Mesenchymal stem cell (in vitro differentiated cells and primary cell): ENCODE measurements at places on chromosomes 12 and 14.
A peak's percentile ranks its signal among the peaks of the same experiment; 100 is the strongest.

DNA sequence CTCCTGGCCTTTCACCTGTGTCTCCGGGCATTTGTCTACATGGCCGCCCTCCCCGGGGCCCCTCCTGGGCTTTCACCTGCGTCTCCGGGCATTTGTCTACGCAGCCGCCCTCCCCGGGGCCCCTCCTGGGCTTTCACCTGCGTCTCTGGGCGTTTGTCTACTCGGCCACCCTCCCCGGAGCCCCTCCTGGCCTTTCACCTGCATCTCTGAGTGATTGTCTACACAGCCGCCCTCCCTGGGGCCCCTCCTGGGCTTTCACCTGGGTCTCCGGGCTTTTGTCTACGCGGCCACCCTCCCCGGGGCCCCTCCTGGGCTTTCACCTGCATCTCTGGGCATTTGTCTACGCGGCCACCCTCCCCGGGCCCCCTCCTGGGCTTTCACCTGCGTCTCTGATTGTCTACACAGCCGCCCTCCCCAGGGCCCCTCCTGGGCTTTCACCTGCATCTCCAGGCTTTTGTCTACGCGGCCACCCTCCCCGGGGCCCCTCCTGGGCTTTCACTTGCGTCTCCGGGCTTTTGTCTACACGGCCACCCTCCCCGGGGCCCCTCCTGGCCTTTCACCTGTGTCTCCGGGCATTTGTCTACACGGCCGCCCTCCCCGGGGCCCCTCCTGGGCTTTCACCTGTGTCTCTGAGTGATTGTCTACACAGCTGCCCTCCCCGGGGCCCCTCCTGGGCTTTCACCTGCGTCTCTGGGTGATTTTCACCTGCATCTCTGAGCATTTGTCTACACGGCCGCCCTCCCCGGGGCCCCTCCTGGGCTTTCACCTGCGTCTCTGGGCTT is 68.0 kb upstream of the GALNT9 start:
- no peak for DNase-seq

DNA sequence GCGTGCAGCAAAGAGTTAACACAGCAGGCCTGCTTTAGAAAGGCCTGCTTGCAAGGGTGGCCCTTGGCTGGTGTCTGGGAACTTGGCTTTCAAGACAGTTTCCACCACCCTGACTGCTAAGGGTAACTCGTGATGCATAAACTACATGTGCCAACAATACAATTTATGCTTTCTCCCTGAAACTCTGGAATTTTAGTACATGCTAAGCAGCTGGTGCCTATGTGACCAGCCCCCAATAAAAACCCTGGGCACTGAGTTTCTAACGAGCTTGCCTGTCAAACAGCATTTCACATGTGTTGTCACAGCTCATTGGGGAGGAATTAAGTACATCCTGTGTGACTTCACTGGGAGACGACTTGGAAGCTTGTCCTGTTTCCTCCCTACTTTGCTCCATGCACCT is 133.1 kb downstream of the SLC5A8 start:
- peak; percentile 27 for DNase-seq

- no peak for DNase-seq
Observed at GRCh38 chr12:49885118-49885517, 18.6 kb downstream of the FAIM2 start.

- DNase-seq = no peak
Observed at GRCh38 chr12:132185705-132186104, 41.4 kb downstream of the NOC4L start.

- DNase-seq = no peak
Observed at GRCh38 chr14:68817506-68818212, 24.8 kb upstream of the ZFP36L1 start.

DNA sequence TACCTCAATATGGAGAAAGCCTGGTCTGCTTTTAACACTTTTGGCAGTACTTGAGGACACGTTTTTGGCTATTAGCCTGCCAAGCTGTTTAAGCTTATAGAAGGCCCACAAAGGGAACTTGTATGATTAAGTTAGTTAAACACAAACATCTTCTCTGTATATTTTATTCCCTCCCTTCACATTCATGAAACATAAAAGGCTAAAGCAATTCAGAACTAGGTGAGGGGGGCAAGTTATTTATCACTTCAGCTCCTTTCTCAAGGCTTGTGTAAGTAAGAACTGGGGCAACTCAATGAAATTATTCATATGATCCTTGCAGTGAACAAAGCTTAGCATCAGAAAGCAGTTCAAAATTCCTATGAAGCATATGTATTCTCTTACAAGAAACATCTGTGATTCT is 7.5 kb downstream of the PRICKLE1 start:
- DNase-seq = no peak

GRCh38 chr14:73786636-73787485 is 64.8 kb upstream of the PTGR2 start:
- DNase-seq = peak; percentile 60

GRCh38 chr12:107873223-107873622 is 98.7 kb downstream of the ASCL4 start:
- no peak for DNase-seq

DNA sequence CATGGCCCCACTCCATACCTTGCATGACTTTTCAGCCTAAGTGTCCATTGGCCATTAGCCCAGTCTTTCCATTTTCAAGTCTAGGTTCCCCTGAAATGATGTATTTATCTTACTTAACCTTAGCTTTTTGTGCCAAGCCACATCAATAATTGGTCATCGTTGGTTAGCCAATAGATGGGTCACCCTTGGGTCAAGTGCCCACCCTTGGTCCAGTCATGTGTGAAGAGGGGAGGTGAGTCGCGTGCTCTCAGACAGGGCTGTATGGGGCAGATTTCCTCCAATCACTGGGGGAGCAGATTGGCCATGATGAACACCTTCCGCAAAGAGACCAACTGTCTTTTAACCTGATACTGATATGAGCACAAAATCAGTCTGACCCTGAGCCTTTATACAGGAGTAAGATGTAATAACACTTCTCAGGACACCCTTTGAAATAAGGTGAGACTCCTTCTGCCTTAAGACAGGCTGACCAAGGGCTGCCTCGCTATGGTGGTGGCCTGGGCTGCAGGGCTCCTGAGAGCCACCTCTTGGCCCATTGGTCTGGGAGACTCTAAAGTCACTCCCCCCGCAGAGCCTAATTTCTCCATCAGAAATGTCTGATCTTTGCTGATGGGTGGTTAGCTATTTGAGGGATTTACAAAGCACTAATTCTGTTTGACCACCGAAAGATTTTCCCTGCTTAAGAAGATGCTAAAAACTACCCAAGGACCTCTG is 143.2 kb downstream of the ZFP36L1 start:
- no peak for DNase-seq

DNA sequence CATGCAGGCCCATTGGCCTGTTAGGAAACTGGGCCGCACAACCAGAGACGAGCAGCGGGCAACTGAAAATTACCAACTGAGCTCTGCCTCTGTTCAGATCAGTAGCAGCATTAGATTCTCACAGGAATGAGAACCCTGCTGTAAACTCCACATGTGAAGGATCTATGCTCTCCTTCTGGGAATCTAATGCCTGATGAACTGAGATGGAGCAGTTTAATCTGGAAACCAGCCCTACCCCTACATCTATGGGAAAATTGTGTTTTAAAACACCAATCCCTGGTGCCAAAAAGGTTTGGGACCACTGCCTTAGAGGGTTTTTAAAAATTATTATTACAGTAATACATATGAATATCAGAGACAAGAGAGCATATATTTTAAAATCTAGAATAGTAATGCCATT is 1144.5 kb downstream of the FSCB start:
- DNase-seq = no peak

DNA sequence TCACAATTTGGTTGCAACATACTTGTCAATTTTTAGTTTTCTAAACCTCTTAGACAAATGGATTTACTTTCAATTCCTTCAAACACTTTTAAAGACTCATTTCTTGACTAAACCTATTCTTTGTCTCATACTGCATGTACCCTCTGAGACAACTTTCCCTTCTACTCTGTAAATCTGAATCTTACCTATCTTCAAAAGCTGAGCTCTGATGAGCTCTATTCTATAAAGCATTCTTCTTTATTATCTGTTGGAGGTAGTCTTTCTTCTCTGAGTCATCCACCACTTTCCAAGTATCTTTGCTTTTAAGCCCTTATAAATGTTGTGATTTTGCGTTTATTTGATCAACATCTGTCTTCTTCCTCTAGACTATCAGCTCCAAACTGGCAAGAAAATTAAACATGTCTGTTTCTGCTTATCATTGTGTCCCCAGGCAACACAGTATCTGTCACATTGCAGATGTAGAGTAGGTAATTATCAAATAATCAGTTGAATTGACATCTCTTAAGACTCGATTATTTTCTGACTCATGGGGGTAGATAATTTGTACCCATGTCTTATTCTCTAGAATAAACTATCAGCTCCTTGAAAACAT is 265.6 kb upstream of the FAR2 start:
- DNase-seq = peak; percentile 30

- peak; percentile 74 for DNase-seq
Observed at GRCh38 chr14:76926521-76927251, 100.5 kb downstream of the LRRC74A start.

GRCh38 chr14:64684091-64684490 is 20.1 kb upstream of the PLEKHG3 start:
- DNase-seq = peak; percentile 87

GRCh38 chr14:54440476-54440872 is 700 bp downstream of the CNIH1 start:
- DNase-seq = no peak

- no peak for DNase-seq
Observed at GRCh38 chr12:2126676-2127406, 74.1 kb downstream of the CACNA1C start.

DNA sequence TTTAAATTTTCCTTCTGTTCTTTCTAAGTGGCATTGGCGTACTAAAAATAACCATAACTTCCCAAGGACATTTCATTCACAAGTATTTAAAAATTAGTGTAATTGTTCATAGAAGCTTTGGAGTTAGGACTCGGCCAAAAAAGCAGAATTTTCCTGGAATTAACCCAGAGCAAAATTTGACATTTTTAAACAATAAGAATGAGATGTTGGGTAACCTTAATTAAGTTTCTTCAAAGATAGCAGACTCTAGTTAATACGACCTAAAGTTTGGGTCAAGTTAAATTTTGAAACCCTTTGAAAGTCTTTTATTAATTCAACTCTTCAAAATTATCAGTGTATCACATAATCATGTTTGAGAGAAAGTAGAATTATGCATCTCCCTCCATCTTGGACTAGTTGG is 118.3 kb downstream of the AKAP6 start:
- DNase-seq = no peak

- no peak for DNase-seq
Observed at GRCh38 chr12:97404093-97404492, 58.5 kb upstream of the RMST start.

DNA sequence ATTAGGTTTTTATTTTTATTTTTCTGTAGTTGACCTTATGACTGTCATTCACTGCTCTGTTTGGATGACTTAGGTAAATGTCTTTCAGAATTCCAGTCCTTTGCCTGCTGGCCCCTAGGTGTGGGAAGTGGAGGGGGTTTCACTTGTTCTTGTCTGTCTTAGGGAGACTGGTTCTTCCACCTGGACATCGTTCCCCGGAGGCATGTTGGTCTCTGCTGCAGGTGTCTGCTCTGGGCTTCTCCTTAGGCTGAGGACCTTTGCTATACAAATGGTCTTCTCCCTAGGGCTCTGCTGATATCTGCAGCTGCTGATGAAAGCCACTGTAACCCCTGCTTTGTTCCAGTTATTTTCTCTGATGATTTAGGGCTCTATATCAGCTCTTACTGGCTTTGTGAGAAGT is 97.1 kb downstream of the OTOGL start:
- DNase-seq = no peak

DNA sequence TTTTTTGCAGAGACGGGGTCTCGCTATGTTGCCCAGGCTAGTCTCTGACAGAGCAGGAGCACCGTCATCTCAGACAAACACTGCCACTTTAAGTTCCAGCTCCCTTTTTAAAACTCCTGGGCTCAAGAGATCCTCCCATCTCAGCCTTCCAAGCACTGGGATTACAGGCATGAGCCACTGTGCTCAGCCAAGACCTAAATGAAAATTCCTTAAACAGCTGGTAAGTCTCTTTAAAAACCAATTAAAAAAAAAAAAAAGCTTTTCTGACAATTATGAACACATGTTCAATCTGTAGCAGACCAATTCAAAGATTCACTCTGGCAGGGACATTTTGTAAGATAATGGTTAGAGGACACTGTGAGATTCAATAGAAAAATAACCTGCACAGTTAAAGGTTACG is 77.8 kb downstream of the HECTD4 start:
- DNase-seq = no peak

- no peak for DNase-seq
Observed at GRCh38 chr14:95413289-95414215, 93.8 kb upstream of the CLMN start.

GRCh38 chr14:68513137-68513536 is 279.7 kb downstream of the ZFP36L1 start:
- DNase-seq = no peak

DNA sequence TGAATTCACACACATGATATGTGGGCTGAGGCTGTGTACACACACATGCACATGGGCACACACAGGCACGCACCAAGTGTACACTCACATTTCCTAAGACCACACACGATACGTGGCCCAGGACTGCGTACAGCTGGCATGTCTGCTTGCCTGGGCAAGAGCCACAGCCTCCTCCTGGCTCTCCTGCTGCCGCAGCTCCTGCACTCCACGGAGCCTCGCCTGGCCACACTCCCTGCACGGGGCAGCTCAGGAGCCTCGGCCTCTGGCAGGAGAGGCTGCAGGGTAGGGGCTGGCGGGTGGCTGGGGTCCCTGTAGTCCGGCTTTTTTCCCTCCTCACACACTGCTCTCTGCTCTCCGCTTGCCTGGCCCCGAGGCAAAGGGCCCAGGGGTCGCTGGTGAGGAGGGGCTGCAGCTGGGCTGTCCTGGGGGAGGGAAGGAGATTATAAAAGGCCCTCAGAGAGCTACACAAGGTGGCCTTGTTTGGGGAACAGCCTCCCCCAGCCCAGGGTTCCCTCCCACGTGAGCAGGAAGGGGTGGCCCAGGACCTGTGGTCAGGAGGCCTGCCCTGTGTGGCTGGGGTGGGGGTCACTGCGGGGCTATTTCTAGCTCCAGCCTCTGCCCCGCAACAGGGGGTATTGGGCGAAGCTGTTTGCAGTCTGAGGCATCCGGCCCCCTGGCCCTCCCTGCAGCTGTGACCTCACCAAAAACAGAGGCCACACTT is 89.0 kb upstream of the SFSWAP start:
- DNase-seq = no peak

- no peak for DNase-seq
Observed at GRCh38 chr14:70139384-70139783, 49.4 kb downstream of the SLC8A3 start.

DNA sequence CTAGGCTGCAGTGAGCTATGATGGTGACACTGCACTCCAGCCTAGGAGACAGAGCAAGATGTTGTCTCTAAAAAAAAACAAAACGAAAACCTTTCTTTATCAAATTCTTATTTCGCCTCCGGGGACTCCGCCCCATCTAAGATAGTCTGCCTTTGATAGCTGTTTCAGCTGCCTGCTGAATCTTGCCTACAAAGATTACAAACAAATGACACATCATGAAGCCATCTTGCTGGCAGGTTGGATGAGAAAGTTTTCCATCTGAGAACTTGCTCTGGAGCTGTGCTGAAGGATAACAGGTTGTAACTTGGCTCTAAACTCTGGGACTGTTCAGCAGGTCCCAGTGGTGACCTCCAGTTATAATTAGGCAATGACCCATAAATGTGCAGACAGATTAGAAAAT is 41.8 kb upstream of the AEBP2 start:
- DNase-seq = no peak
